RPMI8226 (cell line): ENCODE measurements at places on chromosomes 11 and 22.
A peak's percentile ranks its signal among the peaks of the same experiment; 100 is the strongest.

DNA sequence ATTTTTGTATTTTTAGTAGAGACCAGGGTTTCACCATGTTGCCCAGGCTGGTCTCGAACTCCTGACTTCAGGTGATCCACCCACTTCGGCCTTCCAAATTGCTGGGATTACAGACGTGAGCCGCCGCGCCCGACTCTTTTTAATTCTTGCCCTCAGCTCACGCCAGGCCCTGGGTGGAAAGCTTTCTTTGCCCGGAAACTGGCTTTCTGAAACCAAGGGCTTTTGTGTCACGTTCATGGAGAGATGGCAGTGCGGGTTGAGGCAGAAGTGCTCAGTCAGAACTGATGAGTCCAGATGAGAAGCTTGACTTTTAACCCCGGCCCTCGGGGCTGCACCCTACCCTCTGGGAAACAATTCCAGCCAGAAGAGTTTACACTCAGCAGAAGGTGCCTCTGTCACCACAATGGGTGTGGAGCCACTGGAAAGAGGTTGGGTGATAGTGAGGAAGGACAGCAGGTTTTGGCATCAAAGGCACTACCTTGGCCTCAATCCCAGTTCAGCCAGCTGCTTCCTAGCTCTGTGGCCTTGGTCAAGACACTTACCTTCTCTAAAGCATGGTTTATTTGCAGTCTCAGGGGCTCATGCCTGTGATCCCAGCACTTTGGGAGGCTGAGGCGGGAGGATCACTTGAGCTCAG, 890 bp upstream of the ARFGAP3 start:
- peak; percentile 13 for DNase-seq

DNA sequence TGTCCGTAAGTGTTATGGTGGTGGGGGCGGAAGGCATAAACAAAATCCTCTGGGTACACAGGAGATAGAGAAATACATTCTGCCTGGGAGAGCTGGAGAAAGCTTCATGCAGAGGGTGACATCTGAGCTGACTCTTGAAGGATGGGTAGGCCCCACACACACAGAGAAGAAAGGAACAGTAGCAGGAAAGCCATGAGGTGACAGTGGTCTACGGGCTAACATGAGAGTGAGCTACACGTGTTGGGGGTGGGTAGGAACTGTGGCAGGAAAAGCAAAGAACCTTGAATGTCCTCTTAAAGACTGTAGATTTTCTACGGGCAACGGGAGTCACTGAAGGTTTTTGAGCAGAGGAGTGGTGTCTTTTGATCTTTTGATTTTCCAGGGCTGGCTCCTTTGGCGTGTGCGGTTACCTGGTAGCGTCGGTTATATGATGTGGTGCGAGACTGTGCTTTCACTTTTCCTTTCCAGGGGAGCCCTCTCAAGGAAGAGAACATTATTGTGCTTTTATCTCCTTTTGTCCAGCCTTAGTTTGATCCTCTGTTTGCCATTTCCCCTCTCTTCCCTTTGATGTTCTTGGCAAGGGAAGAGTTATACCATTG, 39.7 kb downstream of the ADAMTS8 start:
- no peak for DNase-seq

DNA sequence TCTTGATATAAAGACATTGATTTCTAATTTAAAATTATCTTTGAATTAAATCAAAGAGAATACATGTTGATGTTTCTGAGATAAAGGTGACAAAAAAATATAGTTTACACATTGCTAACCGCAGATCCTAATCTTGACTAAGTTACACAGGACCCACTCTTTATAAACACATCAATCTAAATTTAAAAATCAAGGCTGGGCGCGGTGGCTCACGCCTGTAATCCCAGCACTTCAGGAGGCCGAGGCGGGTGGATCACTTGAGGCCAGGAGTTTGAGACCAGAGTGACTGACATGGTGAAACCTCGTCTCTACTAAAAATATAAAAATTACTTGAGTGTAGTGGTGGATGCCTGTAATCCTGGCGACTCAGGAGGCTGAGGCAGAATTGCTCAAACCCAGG, 1.9 kb downstream of the ARFGAP3 start:
- DNase-seq: no peak

DNA sequence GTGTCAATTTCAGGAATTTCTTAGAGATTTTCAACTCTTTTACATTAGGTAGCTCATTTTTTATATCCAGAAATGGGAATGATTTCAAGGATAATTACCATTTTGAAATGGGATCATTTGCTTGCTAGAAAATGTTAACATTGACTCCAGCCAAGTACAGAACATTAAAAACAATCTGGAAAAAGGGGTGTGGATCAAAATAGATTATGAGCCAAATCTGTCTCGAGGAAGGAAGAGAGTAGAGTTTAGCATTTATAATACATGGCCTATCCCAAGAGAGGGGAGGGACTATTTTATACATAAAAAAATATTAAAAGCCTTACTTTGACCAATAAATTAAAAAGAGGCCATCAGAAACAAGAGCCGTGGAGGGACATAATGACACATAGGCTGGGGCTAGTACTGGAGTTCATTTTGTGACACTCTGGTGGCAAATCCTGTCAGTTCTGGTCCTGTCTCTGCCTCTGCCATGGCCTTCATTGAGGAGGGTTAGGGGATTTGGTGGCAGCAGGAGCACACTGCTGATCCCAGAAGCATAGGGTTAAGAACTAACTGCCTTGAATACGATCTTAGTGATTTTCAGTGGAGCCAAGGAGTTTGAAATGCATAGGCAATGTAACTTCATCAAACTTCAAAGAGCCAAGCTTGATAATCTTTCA, 20.4 kb downstream of the PPP6R3 start:
- no peak for DNase-seq

DNA sequence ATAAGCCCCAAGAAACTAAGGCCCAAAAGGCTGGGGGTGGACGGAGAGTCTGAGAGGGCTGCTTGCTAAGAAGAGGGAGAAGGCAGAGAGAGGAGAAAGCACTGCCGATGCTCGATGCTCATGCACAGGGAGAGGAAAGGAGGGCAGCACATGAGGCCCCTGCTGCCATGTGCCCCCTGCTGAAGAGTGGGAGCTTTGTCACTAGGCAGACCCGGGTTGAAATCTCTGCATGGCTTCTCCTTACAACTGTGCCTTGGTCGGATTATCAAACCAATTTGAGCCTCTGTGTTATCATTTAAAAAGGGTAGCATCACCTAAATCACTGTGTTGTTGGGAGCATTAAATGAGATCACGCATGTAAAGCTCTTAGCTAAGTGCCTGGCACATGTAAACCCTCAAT, 330.5 kb downstream of the NXPE2 start:
- no peak for DNase-seq

DNA sequence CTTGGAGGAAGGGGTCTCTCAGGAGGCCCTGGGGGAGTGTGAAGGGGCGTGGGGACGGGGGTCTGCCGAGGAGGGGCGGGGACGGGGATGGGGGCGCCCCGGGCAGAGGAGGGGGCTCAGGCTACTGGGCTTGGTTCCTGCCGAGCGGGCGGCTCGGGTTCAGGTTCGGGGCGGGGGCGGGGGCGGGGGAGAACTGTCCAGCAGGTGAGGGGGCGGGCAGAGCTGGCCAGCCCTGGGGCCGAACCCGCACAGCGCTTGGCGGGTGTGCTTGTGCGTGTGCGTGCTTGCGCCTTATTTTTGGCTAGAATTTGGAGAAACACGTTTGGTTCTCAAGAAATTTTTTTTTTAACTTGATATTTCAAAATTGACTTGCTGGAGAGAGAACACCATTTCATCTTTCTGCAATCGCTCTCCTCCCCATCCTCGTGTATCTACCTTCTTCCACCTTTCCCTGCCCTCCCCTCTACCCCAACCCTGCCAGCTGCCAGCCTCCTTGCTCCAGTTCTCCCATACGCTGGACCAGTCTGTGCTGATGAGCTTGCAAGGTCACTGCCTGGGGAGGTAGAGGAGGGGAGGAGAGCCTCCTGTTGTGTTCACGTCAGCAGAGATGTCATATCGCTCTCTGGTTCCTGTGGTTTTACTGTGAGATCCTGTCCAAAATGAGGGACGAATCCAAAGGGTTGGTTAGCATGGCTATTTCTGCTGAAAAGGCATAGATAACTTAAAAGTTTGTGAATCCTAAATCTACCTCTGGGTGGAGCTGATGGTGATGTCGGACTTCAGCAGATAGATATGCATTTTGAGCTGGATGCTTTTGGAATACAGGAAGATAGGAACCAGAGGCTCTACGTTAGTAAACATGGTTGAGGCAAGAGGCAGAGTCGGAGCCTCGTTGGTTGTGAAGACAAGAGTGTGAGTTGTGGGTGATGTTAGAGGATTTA, 668 bp downstream of the MADD start:
- peak; percentile 73 for DNase-seq

- DNase-seq: no peak
These were observed 18.3 kb downstream of the FADS3 start for GRCh38 chr11:61872935-61873565.

- peak; percentile 81 for DNase-seq
These were observed at the start of gene RPS6KA4 for GRCh38 chr11:64358907-64359711. TSS of gene RPS6KA4 (plus strand) at chr11:64359162. CDS start at chr11:64359236, 74 bp downstream.

DNA sequence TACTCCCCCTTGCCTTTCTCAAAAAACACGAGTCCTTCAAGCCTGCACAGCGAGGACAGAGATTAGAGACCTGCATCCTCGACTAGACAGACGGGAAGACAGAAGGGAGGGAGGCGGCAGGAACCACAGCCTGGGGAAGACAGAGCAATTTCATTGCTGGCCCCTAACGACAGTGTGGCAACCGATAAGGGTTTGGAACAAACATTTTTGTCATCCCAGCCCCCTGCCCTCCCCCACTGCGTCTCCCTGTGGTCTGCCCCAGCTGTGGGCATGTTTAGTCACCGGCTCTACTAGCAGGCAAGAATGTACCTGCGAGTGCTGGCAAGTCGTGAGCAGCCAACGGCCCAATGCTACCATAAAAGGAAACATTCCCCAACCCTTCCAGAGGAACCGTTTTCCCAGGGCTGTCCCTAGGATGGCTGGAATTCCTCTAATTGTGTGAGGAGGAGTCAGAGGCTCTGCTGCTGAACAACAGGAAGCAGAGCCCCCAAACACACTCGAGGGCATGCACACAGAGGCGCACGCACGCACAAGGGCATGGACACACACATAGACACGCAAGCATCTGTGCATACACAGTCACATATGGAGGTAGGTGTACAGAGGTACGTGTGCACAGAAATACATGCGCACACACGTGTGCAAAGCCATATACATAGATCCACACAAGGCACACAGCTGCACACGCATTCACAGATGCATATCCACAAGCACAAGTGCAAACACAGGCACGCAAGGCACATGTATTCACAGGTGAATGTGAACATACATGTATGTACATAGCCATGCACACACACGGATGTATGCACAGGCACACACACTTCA, 58.3 kb downstream of the MYH9 start:
- no peak for DNase-seq

GRCh38 chr22:23184764-23185113, 4.4 kb downstream of the BCR start:
- DNase-seq: no peak

GRCh38 chr11:83611600-83611999, 325.4 kb upstream of the CCDC90B start:
- DNase-seq: no peak

- no peak for DNase-seq
These were observed 1.4 kb upstream of the MUC2 start for GRCh38 chr11:1073261-1073724.

GRCh38 chr11:95849087-95849825, 59.0 kb downstream of the CEP57 start:
- DNase-seq: peak; percentile 11

DNA sequence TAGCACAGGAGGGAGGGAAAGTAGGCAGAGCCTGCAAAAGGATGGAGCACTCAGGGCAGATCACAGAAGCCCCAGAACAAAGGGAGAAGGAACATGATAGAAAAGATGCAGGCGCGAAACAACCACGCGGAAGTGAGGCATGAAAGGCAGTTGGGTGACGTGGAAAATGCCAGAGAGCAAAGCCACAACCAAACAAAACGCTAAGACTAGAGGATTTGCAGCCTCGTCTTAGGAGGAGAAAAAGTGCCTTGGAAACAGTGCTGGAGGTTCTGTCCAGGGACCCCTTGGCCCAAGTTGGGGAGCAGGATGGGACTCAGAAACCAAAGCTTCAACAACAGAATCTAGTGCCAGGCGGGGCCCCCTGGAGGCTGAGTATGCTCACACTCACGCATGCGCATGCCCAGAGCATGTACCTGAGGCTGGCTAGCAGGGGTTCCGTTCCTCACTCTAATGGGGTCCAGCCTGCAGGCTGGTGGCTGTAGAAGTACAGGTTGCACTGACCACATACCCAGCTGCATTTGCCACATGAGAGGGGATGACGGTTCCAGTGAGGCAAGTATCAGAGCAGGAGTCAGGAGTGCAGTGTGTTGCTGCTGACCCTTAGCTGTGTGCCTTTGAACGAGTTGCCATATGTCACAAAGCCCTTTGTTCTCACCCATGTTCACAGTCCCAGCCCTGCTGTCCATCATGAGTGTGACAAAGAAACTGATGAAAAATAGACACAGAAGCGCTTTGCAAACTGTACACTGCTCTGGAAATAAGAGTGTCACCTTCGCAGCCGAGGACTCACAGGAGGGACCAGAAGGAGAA, 568.6 kb upstream of the CADM1 start:
- peak; percentile 23 for DNase-seq

GRCh38 chr11:1669546-1670218, 27.3 kb upstream of the KRTAP5-6 start:
- DNase-seq: no peak

- peak; percentile 65 for DNase-seq
These were observed 34.1 kb downstream of the MB start for GRCh38 chr22:35582861-35583670.

DNA sequence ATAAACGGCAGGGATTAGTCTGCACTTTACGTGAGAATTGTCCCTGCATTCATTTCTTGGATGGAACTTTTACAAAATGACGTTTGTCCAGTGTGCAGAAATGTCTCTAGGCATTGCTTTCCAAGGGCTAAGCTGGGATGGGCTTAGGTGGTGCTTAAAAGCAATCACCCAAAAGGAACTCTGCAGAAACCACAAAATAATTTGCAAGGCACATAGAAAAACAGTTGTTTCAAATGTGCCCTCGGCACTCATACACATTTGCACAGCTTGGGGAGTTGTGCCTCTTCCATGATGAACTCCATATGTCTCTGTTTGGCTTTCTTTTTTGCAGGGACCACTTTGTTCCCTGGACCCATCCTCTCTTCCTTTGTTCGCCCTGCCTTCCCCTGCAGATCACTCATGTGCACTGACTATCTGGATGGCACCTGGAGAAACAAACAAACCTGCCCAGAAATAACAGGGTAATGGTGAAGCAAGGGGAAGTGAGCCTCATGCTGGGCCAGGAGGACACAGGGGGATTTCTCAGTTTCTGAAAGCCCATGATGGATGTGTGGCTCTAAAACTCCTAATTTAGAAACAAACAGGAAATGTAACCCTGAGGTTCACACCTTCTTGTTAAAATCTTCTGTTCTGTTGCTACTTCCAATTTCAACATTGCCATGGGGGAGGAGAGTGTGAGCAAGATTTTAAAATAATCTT, 150.2 kb downstream of the SNX19 start:
- DNase-seq: peak; percentile 54

- no peak for DNase-seq
These were observed 66.1 kb upstream of the OR5AN1 start for GRCh38 chr11:59292611-59293010.

GRCh38 chr11:83583757-83584366, 297.7 kb upstream of the CCDC90B start:
- DNase-seq: no peak

- no peak for DNase-seq
These were observed 5.8 kb upstream of the MS4A14 start for GRCh38 chr11:60390419-60390818.
